ENCODE measurements at places on chromosomes 5 and 9.

GRCh38 chr9:74960561-74960960 is 7.8 kb upstream of the C9orf40 start:
- no peak for DNase-seq

DNA sequence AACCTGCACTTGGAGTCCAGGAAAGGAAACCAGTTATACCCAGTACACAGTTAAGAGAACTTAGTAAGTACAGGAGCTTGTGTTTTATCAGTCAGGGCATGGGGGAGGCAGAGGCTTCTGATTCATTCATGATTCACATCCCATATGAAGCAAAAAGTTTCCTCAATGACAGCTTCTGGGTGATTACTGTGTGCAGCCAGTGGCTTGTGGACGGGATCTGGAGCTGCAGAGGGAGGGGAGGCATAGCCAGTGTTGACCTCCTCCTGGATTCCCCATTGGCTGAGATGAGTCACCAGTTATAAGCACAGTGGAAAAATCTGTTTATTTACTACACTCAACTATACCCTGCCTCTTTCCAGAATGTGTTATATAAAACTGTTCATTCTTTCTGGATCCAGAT is 17.7 kb downstream of the IL31RA start:
- peak; percentile 53 for DNase-seq

- no peak for DNase-seq
Observed at GRCh38 chr5:178131446-178131996, 707 bp downstream of the RMND5B start.

DNA sequence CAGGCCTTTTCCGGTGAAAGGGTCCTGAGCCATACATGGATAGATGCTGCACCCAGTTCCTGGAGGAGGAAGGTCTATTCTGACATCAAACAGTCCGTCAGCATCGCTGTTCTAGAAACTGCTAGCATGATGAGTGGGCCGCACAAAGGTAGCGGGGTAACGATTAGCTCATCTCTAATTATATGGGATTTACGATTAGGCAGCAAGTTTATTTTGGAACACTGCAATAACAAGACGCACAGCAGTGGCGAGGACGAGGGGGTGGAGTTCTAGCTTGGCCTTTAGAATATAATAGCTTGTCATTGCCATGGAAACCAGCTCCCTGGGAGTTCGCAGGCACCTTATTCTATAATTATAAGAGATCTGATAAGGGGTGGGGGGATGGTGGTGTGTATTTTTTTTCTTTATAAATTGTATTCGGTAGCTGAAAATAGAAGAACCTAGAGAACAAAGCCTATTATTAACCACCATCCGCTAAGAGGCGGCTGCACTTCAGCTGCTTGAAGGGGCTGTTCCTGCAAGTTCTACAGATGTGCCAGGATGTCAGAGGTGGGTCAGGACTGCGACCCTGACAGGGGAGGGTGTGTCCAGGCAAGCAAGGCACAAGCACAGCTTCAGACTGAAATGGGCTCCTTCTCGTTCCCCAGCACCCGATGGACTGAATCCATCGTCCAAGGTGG is 311.0 kb downstream of the AGTPBP1 start:
- no peak for DNase-seq

- DNase-seq = no peak
Observed at GRCh38 chr5:6810641-6811405, 97.6 kb downstream of the TENT4A start.

DNA sequence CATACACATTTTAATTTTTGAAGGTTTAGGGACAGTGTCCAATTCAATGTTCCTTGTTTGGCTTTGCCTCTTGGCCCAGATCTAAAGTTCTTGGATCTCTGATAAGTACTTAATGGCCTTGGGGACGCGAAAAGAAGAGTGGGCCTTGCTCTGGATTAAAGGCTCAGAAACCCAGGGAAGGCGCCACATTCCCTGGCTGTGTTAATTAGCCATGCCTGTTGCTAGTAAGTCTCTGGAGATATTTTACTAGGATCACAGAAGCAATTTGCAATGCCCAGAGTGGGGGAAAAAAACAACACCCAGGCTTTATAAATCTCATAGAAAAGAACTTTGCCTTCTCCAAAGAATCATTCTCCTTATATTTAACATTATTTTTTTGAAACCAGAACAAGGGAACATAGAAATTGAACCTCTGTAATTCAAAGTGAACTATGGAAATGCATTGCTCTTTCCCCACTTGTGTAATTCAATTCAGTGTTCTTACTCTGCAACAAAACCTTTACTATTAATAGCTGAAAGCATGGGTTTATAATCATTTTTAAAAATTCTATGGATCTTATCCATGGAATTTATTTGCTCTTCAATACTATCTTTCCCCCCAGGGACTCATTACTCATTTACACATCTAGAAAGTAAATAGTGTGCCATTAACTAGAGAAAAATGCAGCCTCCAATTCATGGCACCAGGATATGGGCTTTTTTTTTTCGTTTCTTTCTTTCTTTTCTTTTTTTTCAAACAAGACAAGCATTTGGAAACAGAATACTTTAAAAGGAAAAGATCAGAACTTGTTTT is 172.2 kb upstream of the ANKRD55 start:
- DNase-seq = no peak

DNA sequence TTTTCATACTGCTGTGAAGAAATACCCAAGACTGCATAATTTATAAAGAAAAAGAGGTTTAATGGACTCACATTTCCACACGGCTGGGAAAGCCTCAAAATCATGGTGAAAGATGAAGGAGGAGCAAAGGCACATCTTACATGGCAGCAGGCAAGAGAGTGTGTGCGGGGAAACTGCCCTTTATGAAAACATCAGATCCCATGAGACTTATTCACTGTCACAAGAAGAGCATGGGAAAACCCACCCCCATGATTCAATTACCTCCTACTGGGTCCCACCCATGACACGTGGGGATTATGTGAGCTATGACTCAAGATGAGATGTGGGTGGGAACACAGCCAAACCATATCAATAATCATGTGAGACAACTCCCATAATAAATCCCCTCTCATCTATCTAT is 8.7 kb downstream of the TTC39B start:
- no peak for DNase-seq

Data from stimulated activated CD8-positive, alpha-beta memory T cell treated with anti-CD3 and anti-CD28 coated beads, Interleukin-15, amount 100 ng/mL, for 48 hours (primary cell).